ENCODE measurements at places on chromosomes 1 and 21.

GRCh38 chr1:247459507-247459906 lies 1.6 kb upstream of the OR2B11 start:
- no peak for DNase-seq

GRCh38 chr1:41382480-41383090 lies 21.4 kb downstream of the FOXO6 start:
- DNase-seq: no peak

DNA sequence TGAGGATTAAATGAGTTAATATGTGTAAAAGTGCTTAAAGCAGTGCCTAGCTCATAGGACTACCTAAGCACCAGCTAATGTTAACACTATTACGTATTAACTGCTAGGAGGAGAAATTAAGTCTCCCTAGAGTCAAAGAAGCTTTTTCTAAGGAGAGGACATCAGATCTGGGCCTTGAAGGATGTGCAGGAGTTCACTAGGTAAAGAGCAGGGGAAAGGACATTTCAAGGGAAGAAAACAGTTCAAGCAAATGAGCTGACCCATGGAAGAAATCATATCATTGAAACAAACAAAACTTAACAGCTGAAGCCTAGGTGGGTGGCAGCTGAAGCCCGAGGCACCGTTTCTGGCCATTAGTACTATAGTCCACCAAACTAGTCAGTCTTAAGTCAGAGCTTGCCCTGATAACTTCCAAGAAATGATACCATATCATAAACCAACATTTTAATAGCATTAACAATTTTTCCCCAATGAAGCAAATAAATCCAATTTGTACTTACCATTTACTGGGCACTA lies 46.7 kb downstream of the TRIT1 start:
- DNase-seq: no peak

DNA sequence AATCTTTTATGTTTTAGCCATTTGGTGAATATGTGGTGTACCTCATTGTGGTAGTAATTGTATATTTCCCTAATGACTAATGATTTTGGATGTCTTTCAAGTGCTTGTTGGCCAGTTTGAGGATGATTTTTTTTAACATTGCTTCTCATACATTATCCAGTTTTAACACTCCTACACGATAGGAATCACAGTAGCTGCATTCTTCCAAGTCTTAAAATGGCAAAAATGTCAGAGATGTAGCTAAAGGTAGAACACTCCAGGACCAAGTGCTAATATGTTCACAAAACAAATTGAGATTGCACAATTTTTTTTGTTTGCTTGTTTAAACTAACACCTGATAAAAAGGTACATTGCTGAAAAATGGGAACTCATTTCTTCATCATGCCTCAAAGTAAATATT lies 11.7 kb downstream of the USP25 start:
- no peak for DNase-seq

GRCh38 chr21:44269090-44269489 lies 7.4 kb upstream of the DNMT3L start:
- DNase-seq: no peak

DNA sequence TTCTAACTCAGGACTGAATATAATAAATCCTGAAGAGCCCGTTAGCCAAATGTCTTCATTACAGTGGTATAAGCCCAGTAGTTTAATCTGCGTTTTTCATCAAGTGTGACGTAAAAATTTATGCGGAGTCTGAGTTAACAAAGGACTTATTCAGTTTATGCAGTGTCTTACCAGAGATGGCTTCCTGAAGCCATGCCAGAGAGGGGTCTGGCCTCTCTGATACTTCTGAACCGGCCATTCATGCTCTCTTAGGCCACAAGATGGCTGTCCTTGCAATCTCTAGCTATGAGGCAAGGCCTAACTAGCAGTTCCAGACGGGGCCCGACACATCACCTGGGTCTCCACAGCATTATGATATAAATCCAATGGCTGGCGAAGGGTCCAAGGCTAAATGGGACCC lies 101.4 kb downstream of the TEX35 start:
- DNase-seq: no peak

DNA sequence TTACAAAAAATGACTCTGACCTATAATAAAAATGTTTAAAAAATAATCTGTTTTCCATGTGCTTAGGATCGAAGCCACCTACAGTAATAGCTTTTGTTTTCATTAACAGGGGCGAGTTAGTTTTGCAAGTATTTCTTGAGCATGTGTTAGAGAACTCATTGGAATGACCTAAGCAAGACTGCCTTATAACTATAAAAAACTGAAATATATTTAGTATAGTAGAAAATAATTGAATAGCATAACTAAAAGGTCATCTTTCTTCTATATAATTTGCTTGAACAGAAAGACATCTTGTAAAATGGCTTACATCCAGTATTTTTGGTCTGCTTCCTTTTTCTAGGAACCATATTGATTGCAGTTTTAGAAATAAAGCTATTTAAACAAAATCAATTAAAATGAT lies 241.5 kb upstream of the NRIP1 start:
- DNase-seq: no peak

DNA sequence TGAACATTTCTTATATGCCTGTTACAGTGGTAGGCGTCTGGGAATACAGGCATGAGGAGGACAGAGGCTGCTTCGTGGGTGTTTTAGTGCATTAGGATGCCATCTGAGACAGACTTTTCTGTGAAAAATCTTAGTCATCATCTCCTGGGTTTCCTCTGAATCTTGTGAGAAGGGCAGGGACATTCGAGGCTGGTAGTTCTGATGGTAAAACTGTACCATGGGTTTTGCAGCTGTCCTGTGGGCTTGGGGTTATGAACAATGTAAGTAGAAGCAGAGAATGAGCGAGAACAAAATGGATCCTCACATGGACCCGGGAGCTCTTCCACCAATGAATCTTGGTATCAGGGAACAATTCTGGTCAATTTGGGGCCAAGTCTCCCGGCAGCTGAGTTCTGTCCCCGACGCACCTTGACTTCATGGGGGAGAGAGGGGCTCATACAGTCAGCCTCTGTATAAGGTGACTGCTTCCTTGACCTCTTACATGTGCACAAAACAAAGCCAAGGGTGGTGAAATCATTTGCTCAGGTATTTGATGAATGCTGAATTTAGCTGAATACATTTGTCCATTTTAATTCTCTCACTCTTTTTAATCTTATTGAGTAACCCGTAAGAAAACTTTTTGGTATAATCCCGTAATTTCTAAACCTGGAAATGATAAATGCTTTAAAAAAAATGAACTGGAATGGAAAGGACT lies 63.6 kb upstream of the ERRFI1 start:
- DNase-seq: no peak

GRCh38 chr1:154698320-154699096 lies 90.5 kb upstream of the ADAR start:
- DNase-seq: no peak

DNA sequence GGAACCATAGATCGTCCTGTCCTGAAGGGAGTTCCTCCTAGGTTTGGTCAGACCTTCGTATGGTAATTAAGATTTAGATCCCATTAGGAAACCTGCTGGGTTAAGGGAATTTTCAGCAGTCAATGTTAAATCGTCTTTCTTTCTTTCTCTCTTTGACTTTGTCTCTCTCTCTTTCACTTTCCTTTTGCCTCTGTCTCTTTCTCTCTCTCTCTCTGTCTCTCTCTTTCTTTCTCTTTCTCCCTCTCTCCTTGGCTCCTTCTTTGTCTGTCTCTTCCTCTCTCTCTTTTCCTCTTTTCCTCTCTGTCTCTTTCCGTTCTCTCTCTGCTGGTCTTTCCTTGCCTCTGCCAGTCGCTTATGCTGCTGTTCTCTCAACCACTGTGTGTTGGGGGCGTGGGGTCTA lies 8.7 kb downstream of the OR2W3 start:
- no peak for DNase-seq

DNA sequence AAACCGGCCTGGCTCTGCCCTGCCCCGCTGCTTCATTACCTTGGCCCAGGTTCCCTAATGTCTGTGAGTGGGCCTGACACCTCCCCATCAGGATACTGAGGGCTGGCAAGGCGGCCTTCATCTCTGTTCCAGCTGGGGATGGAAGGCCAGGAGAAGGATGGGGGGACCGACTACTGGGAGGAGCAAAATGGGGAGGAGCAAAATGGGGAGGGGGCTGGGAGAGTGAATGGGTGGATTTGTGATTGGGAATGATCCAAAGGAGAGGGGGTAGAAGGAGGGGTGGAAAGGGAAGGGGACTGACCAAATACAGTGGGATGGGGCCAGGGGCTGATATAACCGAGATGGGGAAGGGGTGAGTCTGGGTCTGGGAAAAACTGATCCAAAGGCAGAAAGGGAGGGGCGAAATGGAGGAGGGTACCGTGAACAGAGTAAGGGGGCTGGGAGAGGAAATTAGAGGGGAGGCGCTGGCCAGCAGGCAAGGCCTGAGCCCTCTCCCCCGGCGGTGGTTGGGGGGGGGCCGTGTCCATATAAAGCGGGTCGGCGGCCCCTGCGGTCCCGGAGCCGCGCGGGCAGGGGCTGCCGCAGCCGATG lies at the start of gene FOXE3:
Gene FOXE3, plus strand, starts transcription at position 558 of the 591 bp plus-strand sequence. Its CDS starts 31 bp downstream, at position 589.
- DNase-seq: no peak

GRCh38 chr1:197811769-197812168 lies 36.5 kb upstream of the DENND1B start:
- no peak for DNase-seq

- no peak for DNase-seq
These were observed 15.1 kb upstream of the PADI3 start for GRCh38 chr1:17233675-17234320.

DNA sequence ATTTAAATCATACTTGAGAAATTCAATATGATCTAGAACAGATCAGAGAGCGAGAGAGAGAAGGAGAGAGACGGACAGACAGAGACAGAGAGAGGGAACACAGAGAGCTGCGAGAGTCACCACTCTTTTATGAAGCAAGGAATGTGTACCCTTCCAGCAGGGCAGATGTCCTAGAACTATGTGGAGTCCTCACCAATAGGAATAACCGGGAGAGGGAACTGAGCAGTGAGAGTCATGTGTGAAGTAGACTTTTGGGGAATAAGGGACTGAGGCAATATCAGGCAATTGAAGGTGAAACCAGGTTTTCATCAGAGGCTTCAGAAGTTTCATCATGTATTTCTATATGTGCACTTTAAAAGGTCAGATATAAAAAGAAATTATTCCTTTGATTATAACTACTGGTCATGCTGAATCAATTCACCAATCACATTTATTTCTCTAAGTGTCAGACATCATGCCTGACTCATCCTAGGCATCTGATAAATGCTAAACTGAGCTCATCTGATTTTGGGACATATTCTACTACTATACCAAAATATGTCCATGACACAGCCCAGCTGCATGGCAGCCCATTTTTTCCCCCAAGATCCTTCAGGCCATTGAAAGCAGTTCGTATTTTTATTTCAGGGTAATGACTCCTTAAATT lies 22.4 kb downstream of the VTCN1 start:
- no peak for DNase-seq

- DNase-seq: no peak
These were observed 26.3 kb upstream of the TGFBR3 start for GRCh38 chr1:91912266-91912665.

GRCh38 chr1:100089082-100089481 lies 43.6 kb downstream of the SASS6 start:
- no peak for DNase-seq

GRCh38 chr21:41406340-41406739 lies 19.7 kb upstream of the MX1 start:
- no peak for DNase-seq

DNA sequence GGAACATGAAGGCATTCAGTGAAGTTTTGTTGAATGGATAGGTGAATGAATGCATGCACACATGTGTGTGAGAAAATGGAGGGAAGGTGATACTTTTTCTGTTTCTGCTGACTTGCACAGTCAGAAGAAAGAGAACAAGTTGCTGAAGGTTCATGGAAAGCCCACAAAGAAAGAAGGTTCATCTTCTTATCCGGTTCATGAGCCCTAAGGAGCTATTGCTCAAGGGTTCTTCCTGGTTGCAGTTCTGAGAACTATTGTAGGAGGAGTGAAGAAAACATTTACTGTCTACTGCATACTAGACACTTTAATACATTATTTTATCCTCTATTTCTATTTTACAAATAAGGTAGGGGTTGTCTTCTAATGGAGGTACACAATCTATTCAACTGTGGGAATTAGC lies 13.4 kb upstream of the NIBAN1 start:
- DNase-seq: no peak

GRCh38 chr1:7186382-7187111 lies 401.3 kb downstream of the CAMTA1 start:
- no peak for DNase-seq

DNA sequence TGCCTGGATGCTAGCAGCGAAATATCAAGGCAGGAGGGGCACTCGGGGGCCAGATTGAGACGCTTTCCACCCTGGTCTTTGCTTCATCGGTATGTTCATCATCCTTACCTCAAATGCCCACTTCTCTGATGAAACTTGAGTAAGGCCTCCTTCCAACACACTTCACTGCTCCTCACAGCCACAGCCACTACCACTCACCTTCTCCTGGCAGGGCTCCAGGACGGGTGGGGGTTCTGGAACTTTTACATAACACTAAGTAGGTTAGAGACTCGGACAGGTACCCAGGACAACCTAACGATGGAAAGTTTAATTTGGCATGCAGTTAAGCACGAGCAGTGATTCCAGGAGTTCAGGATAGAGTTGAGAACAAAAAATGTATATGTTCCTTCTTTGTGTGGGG lies 73.9 kb upstream of the SPAG17 start:
- DNase-seq: no peak

DNA sequence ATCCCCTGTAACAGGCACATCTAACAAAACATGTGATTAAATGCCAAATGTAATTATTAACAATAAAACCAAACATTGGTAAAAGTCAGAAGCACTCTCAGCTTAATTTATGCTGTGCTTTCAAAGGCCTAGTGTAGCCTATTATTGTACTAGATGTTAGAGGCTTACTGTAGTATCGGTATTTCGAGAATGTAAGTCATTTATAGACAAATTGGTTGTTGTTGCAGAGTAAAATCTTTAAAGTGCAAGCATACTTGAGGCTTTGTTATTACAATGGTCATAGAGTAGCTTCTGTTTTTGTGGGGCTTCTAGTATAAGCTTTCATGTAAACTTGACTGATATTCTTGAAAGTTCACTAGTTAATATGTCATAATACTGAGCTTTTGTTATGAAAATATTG lies 965.8 kb downstream of the PLA2G4A start:
- no peak for DNase-seq

- DNase-seq: no peak
These were observed 488.7 kb upstream of the USP24 start for GRCh38 chr1:55703726-55704363.

- peak; percentile 58 for DNase-seq
These were observed 4.1 kb downstream of the CD84 start for GRCh38 chr1:160575112-160575664.

- no peak for DNase-seq
These were observed 197.2 kb upstream of the MAP1LC3C start for GRCh38 chr1:242196101-242196500.

- no peak for DNase-seq
These were observed 13.4 kb upstream of the MUTYH start for GRCh38 chr1:45353685-45354084.

DNA sequence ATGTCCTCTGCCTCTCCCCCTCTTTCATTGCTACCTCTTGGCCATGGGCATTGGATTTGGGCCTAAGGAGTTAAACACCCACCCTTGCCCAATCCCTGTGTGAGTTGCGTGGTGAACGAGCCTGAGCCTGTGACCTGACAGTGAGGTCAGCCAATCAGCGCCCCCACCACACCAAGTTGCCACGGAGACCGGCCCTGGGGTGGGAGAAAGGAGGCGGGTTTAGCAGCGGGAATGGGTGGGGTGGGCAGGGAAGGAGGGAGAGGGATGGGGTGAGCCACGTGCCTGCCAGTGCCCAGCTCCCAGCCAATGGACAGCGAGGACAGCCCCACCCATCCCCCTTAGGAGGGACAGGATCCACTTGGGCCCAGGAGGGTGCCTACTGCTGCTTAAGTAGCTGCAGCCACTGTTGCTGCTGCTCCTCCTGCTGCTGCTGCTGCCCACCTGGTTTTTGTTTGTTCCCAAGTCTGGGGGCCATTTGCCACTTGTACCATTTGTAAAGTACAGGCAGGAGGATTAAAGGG lies 9.5 kb downstream of the ZBTB7B start:
- no peak for DNase-seq
